ENCODE measurements at places on chromosomes 2 and 18.

- no peak for DNase-seq
Observed at GRCh38 chr18:23798249-23798648, 109.0 kb downstream of the LAMA3 start.

- no peak for DNase-seq
Observed at GRCh38 chr2:234623521-234623991, 126.7 kb upstream of the ARL4C start.

- DNase-seq, result peak; percentile 18
Observed at GRCh38 chr18:44887227-44887631, 206.5 kb downstream of the SETBP1 start.

- no peak for DNase-seq
Observed at GRCh38 chr2:134668821-134669220, 50.0 kb downstream of the TMEM163 start.

DNA sequence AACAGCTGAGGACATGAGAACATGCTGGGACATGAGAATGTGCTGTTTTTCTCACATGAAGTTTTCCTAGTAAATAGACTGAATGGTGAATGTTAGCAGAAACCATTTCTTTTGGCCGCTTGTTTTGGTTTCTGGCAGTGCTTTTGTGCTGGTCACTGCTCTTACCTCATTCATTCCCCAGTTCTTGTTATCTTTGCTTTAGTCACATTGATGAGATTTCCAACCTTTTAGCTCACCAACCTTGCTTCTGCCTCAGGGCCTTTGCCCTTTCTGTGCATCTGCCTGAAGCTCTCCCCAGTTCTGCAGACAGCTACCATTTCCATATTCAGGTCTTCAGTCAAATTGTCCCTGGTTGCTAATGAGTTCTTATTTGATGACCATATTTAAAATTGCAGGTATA is 91.6 kb downstream of the PTPRM start:
- no peak for DNase-seq

DNA sequence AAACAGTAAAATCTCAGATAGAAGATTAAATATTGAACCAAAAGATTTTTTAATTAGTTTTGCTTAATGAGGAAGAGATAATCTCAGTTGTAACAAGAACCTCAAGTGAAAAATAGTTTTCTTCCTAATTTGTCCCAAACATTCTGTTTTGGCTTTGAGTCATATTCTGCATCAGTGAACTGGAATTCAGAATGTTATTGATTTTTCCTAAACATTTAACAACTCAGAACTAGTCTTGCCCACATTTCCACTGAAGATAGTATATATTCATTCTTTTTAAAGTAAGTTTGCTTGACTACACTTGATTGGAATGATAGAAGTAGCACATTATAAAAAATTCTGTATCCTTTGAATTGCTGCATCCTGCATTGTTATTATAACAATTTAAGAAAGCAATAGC is 85.7 kb upstream of the UGP2 start:
- DNase-seq, result peak; percentile 50

All from HFFc6 (cell line).